ENCODE measurements at places on chromosomes 1 and 21. TPM values are rescaled to one million over a fixed set of nuclear protein-coding genes. Genes with fewer than 3 reads are reported as not detected.
A peak's percentile ranks its signal among the peaks of the same experiment; 100 is the strongest.

DNA sequence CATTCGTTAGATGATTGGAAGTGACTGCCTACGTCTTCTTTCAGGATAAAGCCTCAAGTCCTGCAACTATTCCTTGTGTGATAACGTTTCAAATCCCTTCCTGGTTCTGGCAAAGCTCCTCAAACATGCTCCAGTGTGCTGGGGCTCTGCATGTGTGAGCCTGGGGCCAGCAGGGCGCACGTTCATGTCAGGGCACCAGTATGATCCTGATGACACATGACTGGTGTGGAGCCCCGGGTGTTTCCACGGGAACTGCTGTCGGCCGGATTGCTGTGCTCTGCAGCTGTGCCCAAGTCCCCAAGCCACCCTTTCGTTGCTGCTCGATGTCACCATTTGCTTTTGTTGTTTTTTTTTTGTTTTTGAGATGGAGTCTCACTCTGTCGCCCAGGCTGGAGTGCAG is 21.3 kb downstream of the KRTAP10-1 start:
- no peaks in the 10 kb centered on the region for H3K27me3 ChIP-seq
- H3K27ac ChIP-seq: no peak overlapping the region
- H3K4me1 ChIP-seq: no peaks in the 10 kb centered on the region
- no peaks in the 10 kb centered on the region for H3K36me3 ChIP-seq
- H3K4me3 ChIP-seq: no peak overlapping the region

Gene VHLL
- 0.28 TPM for total RNA-seq

GRCh38 chr1:30649321-30649991 is 73.9 kb downstream of the MATN1 start:
- no peak overlapping the region for H3K27ac ChIP-seq
- no peak overlapping the region for H3K4me3 ChIP-seq
- H3K4me1 ChIP-seq: no peaks in the 10 kb centered on the region
- H3K27me3 ChIP-seq: peaks cover 7% of the 10 kb centered on the region
- H3K36me3 ChIP-seq: no peaks in the 10 kb centered on the region

Gene ADAM30
- not detected for total RNA-seq

- no peak overlapping the region for H3K27ac ChIP-seq
- DNase-seq: no peak
- H3K27me3 ChIP-seq: peaks cover 38% of the 10 kb centered on the region
- H3K4me1 ChIP-seq: no peaks in the 10 kb centered on the region
- H3K36me3 ChIP-seq: no peaks in the 10 kb centered on the region
These were observed 10.0 kb downstream of the CDK18 start for GRCh38 chr1:205514211-205515142.

- peak; percentile 19 for DNase-seq
- H3K36me3 ChIP-seq: no peaks in the 10 kb centered on the region
- H3K27ac ChIP-seq: no peak overlapping the region
- no peaks in the 10 kb centered on the region for H3K27me3 ChIP-seq
- H3K4me1 ChIP-seq: no peaks in the 10 kb centered on the region
These were observed 87.6 kb downstream of the DRAM2 start for GRCh38 chr1:111052246-111052645.

Gene SH2D1B
- 0.18 TPM for total RNA-seq

DNA sequence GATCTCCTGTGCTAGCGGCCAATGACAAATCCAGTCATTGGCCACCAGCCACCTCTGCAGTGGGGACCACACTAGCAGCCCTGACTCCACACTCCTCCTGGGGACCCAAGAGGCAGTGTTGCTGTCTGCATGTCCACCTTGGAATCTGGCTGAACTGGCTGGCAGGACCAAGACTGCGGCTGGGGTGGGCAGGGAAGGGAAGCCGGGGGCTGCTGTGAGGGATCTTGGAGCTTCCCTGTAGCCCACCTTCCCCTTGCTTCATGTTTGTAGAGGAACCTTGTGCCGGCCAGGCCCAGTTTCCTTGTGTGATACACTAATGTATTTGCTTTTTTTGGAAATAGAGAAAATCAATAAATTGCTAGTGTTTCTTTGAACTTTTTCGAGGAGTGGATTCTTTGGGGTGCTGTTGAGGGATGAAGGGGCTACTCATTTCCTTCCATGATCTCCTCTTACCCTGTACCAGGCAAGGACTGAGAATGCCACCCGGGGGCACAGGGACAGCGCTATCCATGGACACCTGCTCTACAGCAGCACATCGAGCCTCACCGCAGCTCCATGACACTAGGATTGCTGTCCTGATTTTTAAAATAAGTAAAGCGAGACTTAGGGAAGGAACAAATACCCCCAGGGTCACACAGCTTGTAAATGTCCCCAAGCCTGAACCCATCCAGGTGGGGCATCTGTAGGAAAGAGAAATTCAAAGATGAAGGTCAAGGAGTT is 44.7 kb downstream of the TNNT2 start:
- H3K4me1 ChIP-seq: peaks cover 4% of the 10 kb centered on the region
- no peak overlapping the region for H3K27ac ChIP-seq
- no peak overlapping the region for H3K4me3 ChIP-seq

GRCh38 chr1:19321071-19321470 is 8.9 kb downstream of the SLC66A1 start:
- peaks cover 45% of the 10 kb centered on the region for H3K36me3 ChIP-seq
- H3K27me3 ChIP-seq: no peaks in the 10 kb centered on the region
- no peak overlapping the region for H3K27ac ChIP-seq
- no peak overlapping the region for H3K4me3 ChIP-seq
- DNase-seq: no peak
- H3K4me1 ChIP-seq: peaks cover 1% of the 10 kb centered on the region

- DNase-seq: no peak
- no peaks in the 10 kb centered on the region for H3K36me3 ChIP-seq
- H3K27me3 ChIP-seq: no peaks in the 10 kb centered on the region
- H3K27ac ChIP-seq: no peak overlapping the region
These were observed 740.6 kb downstream of the KCNT2 start for GRCh38 chr1:195867638-195868037.

DNA sequence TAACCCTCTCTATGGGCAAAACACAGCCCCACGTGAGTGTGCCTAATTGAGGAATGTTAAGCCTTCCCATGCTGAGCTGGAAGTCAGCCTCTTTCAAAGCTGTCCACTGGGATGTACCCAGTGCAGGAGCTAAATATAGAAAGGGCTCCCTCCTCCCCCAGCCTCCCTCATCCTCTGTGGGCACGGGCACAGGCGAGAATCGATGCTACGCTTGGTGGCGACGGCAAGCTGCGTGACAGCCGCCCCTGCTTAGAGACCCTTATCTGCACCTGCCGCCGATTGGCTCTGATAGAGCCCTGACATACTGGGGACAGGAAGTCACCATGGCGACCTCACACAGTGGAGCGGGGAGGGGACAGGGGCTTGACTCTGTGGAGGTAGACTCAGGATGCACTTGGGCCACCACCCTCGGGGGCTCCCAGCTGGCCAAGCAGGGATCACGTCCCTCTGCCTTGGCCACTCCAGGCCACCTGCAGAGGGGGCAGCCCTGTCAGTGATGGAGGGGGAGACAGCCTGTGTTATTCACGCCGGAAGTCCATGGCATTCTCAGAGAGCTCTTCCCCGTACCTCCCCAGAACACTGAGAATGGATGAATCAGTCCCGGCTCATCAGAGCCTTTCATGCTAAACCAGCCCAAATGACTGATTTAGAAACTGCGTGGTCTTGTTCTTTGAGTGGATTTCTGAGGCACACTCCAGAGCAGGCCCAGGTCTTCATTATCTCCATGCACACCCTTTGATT is 84.8 kb downstream of the KCND3 start:
- DNase-seq: peak; percentile 2
- H3K27me3 ChIP-seq: peaks cover 9% of the 10 kb centered on the region
- H3K4me1 ChIP-seq: no peaks in the 10 kb centered on the region
- no peak overlapping the region for H3K27ac ChIP-seq

GRCh38 chr1:30660241-30660640 is 63.1 kb downstream of the MATN1 start:
- H3K4me1 ChIP-seq: no peaks in the 10 kb centered on the region
- H3K4me3 ChIP-seq: no peak overlapping the region
- H3K27me3 ChIP-seq: peaks cover 23% of the 10 kb centered on the region
- DNase-seq: no peak
- no peaks in the 10 kb centered on the region for H3K36me3 ChIP-seq

Gene SPATA17
- 0.18 TPM for total RNA-seq

Gene FCAMR
- not detected for total RNA-seq

GRCh38 chr1:60244906-60245305 is 171.3 kb upstream of the C1orf87 start:
- H3K36me3 ChIP-seq: no peaks in the 10 kb centered on the region
- no peak for DNase-seq
- H3K27me3 ChIP-seq: no peaks in the 10 kb centered on the region
- no peak overlapping the region for H3K27ac ChIP-seq
- H3K4me3 ChIP-seq: no peak overlapping the region

DNA sequence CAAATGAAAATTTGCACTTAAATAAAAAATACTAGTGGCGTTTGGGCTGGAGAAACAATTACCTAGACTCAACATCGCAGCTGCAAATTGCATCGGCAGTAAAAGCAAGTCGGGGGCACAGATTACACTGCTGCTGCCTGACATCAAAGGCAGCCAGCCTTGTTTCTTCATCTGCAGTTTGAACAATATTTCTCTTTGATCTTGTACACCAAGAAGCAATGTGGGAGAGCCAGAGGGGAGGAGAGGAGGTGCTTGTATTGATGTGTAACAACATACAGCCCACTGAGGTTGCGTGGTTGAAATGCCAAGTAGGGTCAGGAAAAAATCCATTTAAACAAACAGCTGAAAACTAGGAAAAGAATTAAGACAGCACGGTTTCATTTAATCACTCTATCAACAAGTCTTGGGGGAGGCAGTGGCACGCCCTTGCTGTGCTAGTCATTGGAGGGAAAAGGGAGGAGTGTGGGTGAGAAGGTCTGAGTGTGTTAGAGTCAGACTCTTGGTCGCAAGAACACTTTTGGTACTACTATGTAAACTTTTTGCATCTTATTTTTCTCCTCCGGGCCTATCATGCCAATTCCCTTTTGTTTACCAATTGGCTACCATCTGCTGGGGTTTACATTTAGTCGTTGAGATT is 456.5 kb downstream of the OMA1 start:
- no peak overlapping the region for H3K4me3 ChIP-seq
- H3K27me3 ChIP-seq: no peaks in the 10 kb centered on the region
- DNase-seq: no peak
- H3K4me1 ChIP-seq: no peaks in the 10 kb centered on the region
- no peak overlapping the region for H3K27ac ChIP-seq

Gene HOOK1
- total RNA-seq: not detected

GRCh38 chr1:8423269-8423691 is 105.4 kb downstream of the SLC45A1 start:
- DNase-seq: no peak
- peak overlapping the region; percentile 73 for H3K4me3 ChIP-seq
- H3K27ac ChIP-seq: peak overlapping the region; percentile 99
- no peaks in the 10 kb centered on the region for H3K27me3 ChIP-seq

DNA sequence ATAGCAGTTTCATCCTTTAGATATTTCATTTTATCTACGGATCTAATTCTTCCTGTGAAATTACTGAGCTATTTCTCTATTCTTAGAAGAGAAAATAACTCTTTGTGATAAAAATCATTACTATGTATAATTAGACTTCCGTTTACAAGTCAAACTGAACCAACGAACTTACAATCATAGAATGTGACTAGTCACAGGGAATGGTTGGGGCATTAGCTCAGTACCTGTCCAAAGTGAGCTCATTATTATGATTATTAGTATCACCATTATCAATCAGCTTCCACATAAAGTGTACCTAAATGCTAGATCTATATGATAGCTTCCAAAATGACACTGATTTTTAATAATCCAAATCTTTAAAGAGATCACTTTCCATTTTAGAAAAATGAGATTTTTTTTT is 12.5 kb downstream of the AMY2B start:
- no peaks in the 10 kb centered on the region for H3K27me3 ChIP-seq
- no peak overlapping the region for H3K27ac ChIP-seq
- no peak for DNase-seq

DNA sequence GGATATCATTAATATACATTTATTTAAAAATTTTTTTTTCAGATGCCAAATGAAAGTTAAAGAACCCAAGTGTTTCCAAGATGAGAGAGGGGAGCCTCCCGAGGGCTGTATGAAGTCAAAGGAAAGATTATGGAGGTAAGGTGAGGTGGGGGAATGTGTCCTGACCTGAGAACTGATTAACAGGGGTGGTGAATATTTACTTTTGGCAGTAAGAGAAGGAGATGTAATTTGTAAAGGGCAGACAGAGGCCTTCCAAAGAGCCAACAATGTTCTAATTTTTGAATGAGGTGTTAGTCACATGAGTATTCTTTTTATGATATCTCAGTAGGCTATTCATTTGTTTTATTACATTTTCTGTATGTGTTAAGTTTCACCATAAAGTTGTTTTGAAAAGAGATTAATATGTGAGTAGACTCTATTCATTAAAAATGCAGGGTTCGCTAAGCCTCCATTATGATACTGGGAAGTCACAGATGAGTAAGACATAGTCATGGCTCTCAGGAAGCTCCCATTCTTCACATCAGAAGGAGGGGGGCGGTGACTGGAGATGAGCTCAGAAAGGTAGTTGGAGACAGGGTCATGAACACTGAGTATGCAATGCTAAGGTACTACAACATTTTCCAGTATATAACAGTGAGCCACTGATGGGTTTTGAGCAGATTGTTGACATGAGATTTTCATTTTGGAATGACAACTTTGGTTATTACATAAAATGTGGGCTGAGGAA is 62.4 kb upstream of the TNFSF18 start:
- peak; percentile 85 for DNase-seq
- H3K27me3 ChIP-seq: no peaks in the 10 kb centered on the region
- H3K36me3 ChIP-seq: no peaks in the 10 kb centered on the region
- H3K4me3 ChIP-seq: no peak overlapping the region
- no peaks in the 10 kb centered on the region for H3K4me1 ChIP-seq

DNA sequence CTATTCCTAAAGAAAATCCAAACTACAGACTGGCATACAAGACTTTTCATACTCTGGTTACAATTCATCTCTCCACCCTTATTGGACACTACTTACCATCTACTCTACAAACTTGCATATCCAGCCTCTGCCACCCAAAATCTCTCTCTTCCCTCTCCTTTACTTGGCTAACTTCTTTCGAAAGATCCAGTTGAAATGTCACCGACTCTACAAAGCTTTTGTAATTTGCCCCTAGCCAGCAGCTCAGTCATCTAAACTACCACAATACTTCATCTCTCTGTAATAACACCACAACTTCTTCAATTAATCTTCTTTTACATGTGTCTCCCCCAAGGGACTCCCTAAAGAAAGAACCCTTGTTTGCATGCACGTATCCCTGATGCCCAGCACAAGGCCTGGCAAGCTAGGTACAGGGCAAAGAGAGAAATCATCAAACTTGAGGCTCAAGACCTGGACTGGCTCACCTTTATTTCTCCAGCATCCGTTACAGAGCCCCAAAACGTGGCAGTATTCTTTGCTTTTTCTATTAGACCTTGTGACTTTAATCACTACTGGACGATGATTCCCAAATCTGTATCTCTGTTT is 2.7 kb downstream of the ZBTB21 start:
- peaks cover 14% of the 10 kb centered on the region for H3K4me1 ChIP-seq
- H3K27me3 ChIP-seq: no peaks in the 10 kb centered on the region
- no peak for DNase-seq

- H3K36me3 ChIP-seq: no peaks in the 10 kb centered on the region
- H3K27ac ChIP-seq: no peak overlapping the region
- DNase-seq: no peak
- no peaks in the 10 kb centered on the region for H3K27me3 ChIP-seq
These were observed 12.0 kb upstream of the CTSS start for GRCh38 chr1:150777544-150777943.

- H3K27ac ChIP-seq: no peak overlapping the region
- DNase-seq: no peak
- H3K4me1 ChIP-seq: no peaks in the 10 kb centered on the region
- H3K36me3 ChIP-seq: no peaks in the 10 kb centered on the region
These were observed 65.9 kb downstream of the LAMC2 start for GRCh38 chr1:183251959-183252450.

- no peaks in the 10 kb centered on the region for H3K36me3 ChIP-seq
- no peak overlapping the region for H3K27ac ChIP-seq
- H3K4me3 ChIP-seq: no peak overlapping the region
- H3K4me1 ChIP-seq: no peaks in the 10 kb centered on the region
- DNase-seq: peak; percentile 13
- H3K27me3 ChIP-seq: no peaks in the 10 kb centered on the region
These were observed 96.3 kb upstream of the TMPRSS15 start for GRCh38 chr21:18499761-18500376.

Gene HLX
- total RNA-seq: 4.3 TPM

Data from IMR-90 (cell line).